Nucleus accumbens (tissue), 56 donors: ENCODE measurements at places on chromosomes 2 and 18.

GRCh38 chr2:205702576-205702975 lies 20.3 kb downstream of the NRP2 start:
- no peak for DNase-seq

DNA sequence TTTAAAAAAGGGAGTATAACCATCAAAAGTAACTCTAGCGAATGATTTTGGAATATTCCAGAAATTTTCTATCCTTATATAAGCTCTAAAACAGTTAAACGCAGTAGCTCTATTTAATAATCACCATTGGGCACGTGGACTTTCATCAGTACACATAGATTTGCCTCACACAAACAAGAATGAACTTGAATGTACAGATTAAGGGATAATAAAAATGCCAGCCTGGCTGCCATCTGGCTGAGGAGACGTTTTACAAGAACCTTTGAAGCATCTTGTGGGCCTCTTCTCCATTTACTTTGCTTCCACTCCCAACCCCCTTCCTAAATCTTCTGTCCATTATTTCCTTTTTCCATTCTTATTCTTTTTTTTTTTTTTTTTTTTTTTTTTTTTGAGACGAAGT lies 47.2 kb downstream of the AGAP1 start:
- DNase-seq, result no peak

DNA sequence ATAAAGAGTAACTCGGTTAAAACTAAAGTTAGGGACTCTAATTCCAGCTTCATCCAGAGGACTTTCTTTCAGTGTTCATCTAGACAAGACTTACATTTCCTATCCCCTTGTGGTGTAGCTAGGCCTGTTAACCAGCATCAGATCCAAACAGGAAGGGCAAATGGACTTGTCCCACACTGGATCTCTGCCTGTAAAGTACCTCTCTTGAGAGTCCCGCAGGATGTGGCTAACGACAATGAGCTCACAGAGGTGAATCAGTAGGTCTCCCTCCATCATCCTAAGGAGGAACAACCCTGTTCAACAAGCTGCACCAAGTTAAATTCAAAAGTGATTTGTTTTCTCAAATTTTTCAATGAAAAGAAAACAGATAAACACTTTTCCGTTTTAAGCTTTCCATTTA lies 412.3 kb upstream of the RGPD4 start:
- no peak for DNase-seq

- no peak for DNase-seq
Observed at GRCh38 chr2:36411962-36412444, 56.4 kb downstream of the CRIM1 start.

DNA sequence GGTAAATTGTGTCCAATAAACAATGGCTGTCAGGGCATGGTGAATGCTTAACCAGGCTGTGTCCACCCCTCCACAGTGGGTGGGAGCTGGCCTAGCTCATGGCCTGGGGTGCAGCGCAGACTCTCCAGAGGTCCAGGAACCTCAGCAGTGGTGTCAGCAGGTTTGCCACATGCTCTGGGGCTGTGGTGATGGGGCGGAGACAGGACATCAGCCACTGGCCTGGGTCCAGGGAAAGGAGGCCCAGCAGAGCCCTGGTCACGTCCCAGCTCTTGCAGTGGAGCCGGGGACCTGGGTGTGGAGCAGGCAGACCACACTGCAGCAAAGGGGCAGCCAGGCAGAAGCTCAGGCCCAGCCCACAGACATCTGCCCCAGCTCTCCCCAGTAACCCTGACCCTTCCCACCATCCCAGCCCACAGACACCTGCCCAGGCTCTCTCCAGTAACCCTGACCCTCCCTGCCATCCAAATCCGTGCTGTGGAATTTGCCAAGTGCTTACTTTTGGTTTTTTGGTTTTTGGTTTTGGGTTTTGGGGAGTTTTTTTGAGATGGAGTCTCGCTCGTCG lies 13.8 kb upstream of the KIF1A start:
- DNase-seq, result no peak

- DNase-seq, result no peak
Observed at GRCh38 chr2:165593081-165593480, 123.6 kb downstream of the CSRNP3 start.

DNA sequence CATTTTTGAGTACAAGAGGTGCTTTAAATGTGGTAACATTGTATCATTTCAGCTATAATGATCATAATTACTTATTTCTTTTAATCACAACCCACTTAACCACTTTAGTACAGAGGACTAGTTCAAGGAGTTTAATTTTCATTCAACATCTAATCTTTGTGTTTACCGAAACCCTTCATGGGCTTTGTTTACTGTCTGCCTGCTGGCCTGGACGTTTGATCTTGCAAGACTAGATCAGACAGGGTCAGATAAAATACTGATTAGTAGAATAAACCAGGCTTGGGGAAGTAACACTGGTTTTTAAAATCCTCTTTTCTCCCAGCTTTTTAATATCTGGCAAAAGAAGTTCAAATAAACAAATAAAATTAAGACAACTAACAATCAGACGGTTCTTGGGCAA lies 93.6 kb downstream of the SATB2 start:
- no peak for DNase-seq

DNA sequence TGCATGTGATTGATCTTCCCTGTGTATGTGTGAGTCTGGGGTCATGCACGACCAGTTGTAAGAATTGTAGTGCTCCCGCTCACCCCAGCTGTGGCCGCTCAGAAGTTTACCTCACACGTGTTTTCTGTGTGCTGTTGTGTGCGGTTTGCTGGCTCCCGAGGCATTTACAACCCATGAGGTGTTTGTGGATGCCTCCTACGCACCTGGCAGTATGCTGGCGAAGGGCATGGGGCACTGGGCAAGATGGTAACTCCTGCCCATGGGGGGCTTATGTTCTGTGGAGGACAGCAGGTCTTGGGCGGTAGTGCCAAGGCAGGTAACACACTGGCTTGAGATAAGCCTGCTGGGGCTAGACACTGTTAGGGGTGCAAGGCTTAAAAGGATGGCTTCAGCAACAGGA lies 102.6 kb upstream of the HS6ST1 start:
- DNase-seq, result no peak

DNA sequence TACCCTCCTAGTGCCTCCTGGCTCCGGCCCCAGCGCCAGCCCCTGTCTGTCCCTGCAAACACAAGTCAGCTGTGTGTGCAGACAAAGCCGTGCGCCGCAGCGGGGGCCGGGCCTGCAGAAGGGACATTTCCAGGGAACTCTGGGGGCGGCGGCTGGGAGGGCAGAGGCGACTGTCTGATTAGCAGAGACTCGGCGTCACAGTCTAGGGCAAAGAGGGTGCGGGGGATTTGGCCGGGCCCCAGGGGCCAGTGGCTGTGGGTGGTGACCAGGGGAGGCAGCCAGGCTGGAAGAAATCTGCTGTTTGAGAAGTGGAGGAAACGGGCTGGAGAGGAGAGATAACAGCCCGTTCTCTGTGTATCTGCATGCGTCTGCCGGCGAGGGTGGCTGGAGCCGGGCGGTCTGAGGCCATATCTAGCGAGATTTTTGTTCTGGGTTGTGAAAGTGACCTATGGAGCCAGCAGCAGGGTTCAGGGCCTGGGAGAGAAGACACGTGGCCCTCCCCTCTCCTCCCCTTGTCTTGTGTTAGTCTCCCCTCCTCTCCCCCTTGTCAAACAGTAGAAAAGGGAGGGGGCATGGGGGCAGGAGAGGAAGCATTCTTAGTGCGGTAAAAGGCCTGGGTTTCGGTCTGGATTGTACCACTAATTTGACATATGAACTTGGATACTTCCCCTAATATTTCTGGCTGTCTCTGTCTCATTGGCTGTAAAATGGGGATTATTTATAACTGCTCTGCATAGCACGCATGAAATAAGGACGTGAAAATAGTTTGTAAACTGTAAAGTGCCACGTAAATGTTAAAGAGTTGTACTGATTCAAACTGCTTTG lies 169.4 kb downstream of the SMAD7 start:
- peak; percentile 64 for DNase-seq

DNA sequence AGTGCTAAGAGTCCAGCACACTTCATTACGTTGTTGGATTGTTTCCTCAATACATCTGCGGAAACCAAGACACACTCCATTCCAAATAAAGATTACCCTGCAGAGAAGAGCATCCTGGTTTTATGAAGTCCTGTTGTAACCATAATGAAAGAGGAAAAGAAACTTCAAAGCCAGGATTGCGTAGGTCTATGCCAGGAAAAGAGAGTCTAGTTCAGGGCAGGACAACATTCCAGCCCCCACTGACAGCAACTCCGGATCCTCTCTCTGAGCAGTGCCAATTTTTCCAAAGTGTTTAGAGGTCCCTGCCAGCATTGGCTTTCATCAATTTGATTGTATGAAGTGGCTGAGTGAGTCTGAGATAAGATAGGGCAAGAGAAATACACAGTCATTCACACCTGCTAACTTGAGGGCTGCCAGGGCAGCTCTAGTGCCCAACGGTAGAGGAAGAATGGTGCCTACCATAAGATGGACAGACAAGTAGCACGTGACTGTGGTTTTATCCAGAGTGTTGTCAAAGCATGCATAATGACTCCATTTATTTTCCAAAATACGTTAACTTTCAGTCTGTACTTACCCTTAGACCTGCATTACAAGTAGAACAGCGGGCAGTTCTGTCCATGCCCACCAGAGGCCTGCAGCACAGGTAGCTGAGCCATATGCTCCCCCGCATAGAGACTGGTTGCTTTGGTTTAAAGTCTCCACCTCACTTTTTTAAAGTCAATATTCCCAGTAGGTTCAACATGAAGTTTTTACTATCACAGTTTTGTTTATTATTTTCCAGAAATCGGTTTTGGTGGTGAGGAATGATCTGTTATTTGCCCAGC lies 23.7 kb downstream of the PIEZO2 start:
- DNase-seq, result no peak

GRCh38 chr2:165776796-165777195 lies 17.3 kb downstream of the GALNT3 start:
- no peak for DNase-seq

DNA sequence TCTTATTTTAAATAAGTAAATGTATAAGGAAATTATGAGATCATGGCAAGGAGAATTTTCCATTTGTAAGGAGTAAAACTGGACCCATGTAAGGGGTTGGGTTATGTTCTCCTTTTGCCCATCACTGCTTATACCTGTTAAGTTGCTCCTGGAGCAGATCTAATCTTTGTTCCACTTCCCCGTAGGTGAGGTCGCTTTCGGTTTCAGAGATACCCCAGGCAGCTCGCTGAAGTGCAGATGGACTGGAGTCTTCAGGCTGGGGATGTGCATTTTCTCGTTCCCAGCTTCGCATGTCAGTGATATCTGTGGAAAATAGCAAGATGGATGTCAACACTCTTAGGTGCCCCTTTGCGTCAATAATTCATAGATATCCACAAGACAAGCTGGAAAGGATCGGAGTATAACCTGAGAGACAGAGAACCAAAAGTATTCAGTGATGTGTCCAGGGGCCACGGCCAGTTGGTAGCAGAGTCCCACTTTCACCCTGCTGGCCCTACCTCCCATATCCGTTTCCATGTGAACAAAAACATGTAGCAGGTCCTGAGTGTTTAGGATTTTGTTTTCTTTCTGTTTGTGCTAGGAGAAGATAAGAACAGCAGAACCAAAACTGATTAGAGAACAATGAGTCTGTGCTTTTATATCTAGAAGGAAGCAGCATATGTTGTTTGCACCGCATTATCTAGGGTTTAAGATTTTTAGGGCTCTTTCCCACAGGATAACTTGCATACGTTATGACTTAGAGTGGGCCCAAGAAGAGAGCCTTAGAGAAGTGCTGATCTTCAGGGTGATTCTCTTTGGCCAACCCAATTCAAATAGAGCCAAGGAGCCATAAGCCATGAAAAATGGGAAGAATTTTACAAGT lies 36.0 kb downstream of the GCA start:
- no peak for DNase-seq

DNA sequence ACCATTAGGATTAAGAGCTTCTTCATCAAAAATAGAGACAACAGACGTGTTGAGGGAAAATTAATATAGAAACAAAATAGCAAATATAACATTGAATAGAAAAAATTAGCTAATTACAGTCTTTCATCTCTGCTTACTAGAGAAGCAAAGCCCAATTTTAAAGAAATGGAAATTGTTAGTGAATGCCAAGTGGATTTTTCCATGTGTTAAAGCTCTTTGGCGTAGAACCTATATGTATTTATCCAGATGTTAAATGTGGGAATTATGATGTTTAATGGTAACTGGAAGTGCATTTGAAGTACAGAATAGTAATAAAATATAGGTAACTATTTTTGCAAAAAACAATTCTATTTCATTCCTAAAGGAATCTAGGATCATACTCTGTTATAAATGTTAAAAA lies 212.0 kb upstream of the COL3A1 start:
- DNase-seq, result no peak

- no peak for DNase-seq
Observed at GRCh38 chr2:136381722-136382633, 264.0 kb upstream of the CXCR4 start.

DNA sequence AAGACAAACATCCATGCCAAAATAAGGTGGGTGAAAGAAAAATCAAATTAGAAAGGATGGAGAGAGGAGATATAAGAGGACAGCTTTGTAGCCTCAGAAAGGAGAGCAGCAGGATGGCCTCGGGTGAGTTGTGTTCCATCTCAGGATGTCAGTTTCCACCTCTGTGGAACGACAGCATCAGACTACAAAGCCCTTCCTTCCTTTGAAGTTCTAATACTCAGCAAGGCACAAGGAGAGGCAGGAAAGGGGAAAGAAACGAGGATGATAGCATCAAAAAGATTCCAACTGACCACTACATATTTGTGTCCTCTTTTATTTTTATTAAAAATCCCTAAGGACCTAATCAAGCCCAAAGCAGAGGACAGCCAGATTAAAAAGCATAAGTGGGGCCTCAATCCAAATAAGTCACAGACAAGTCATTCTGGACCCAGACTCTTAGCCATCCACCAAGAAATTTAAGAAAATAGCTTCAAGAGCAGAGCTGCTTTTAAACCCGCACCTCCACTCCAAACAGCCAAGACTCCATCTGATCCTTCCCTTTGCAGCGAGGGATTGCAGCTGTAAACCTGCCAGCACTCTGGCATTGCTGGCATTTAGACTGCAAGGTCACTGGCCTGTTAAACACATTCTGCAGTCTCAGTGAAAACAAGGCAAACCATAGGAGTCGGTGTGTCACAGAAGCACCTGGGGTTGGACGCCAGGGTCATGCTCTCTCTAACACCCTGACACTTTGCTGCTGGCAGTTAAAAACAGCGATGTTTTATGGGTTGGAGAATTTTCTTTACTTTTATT lies 314.5 kb upstream of the CHAC2 start:
- no peak for DNase-seq

GRCh38 chr2:118847762-118848172 lies 319 bp upstream of the EN1 start:
- no peak for DNase-seq

GRCh38 chr2:1360557-1361250 lies 52.6 kb upstream of the TPO start:
- DNase-seq, result no peak

GRCh38 chr2:222753251-222753824 lies 81.9 kb downstream of the MOGAT1 start:
- DNase-seq, result no peak

DNA sequence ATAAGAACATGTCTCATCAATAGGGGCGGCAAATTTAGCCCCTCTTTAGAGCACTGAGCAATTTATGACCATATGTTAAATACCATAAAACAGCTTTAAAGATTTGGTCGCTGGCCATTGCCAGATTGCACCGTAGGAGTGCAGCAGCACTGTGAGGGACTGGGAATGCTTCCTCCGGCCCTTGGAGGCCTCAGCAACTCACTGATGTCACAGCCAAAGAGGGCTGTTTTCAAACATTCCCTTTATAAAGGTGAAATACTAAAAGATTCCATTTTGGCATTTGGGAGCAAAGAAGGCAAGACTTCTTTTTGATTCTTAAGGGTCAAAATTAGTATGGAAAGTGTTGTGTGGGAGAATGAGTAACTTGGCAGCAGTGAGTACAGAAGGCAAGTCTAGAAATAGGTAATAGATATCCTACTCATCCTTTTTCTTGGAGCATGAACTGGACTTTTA lies 63.7 kb downstream of the BABAM2 start:
- DNase-seq, result no peak

GRCh38 chr2:99662761-99663341 lies 173.0 kb upstream of the REV1 start:
- DNase-seq, result no peak
